ENCODE measurements at places on chromosomes 16 and 17.

GRCh38 chr16:49681217-49681883, 174.6 kb downstream of the ZNF423 start:
- no peak for DNase-seq

- DNase-seq: peak; percentile 74
Observed at GRCh38 chr17:73043686-73044581, 48.6 kb downstream of the SLC39A11 start.

GRCh38 chr17:17694169-17695081, 13.2 kb downstream of the RAI1 start:
- peak; percentile 74 for DNase-seq

DNA sequence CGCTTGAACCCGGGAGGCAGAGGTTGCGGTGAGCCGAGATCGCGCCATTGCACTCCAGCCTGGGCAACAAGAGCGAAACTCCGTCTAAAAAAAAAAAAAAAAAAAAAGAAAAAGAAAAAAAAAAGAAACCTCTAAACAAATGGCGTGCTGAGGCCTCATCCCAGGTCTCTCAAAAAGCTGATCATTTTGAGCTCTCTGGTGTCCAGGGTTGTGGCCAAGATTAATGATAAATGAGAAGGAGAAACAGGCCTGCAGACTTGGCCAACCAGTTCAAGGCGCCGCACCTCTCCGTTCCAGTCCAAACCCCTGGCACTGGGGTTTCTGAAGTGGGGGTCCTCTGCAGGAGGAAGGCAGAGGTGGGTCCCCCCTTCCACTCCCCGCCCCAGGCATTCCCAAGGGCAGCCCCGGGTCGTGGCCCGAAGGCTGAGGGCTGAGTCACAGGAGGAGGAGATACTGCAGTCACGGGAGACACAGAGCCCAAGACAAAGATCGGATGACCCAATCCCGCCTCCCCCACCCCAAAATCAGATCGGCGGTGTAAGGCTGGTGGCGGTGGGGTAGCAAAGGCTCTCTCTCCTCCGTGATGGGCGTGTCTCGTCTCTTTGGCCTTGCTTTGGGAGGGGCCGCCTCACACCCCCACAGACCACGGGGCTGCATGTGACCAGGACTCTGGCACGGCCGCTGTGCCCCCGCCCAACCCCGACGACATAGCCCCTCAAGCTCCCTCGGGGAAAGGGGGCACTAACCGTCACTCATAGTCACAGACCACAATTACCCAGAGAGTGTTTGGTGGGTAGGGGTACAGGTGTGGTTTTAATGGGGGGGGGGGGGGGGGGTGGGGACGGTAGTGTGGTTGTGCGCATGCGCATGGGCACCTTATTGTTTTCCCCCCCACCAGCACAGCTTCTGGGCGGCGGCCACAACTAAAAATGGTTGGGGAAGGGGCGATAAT, 1.1 kb downstream of the VAT1 start:
- peak; percentile 46 for DNase-seq

DNA sequence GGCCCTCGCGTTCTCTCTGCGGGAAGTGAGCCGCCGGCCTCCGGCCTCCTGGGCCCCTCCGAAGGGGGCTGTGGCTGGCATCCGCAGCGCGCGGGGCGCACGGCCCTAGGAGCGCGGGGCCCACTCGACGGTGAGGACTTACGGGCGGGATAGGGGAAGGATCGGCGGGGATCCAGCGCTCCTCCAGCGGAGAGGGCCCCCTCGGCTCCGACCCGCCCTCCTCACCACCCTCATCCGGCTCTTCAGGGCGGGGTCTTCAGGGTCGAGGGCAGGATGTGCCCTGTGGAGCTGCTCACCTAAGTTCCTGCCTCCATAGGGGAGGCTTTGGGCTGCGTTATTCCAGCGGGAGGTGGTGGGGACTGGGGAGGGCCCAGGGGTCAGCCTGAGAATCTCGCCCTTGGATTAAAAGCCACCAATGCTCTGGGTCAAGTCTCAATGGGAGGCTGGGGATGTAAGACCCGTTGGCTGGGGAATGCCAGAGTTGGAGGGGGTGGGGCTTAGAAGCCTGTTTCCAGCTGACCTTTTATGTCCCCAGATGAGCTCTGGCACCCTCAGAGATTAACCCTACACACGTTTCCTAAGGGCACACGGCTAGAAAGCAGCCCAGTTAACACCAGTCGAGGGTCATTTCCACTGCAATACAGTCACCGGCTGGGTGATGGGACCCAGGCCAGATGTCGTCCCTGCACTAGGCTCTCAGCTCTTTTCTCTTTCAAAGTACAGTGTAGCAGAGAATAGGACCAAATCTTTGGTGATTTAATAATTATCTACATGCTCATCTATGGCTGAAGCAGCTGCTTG, 13.4 kb downstream of the TBX2 start:
- DNase-seq: peak; percentile 41

GRCh38 chr16:25126820-25127232, 15.3 kb downstream of the LCMT1 start:
- no peak for DNase-seq

- DNase-seq: peak; percentile 58
Observed at GRCh38 chr16:77584205-77584859, 138.0 kb upstream of the NUDT7 start.

GRCh38 chr16:77467821-77468335, 33.0 kb upstream of the ADAMTS18 start:
- no peak for DNase-seq

- no peak for DNase-seq
Observed at GRCh38 chr17:36749493-36749892, 148.1 kb downstream of the MRM1 start.

- peak; percentile 48 for DNase-seq
Observed at GRCh38 chr16:57694725-57695679, at the start of gene DRC7. TSS of gene DRC7 (plus strand) at chr16:57694806. CDS start at chr16:57697950, 3,144 bp downstream.

- no peak for DNase-seq
Observed at GRCh38 chr17:64254755-64255154, 8.3 kb downstream of the TEX2 start.

DNA sequence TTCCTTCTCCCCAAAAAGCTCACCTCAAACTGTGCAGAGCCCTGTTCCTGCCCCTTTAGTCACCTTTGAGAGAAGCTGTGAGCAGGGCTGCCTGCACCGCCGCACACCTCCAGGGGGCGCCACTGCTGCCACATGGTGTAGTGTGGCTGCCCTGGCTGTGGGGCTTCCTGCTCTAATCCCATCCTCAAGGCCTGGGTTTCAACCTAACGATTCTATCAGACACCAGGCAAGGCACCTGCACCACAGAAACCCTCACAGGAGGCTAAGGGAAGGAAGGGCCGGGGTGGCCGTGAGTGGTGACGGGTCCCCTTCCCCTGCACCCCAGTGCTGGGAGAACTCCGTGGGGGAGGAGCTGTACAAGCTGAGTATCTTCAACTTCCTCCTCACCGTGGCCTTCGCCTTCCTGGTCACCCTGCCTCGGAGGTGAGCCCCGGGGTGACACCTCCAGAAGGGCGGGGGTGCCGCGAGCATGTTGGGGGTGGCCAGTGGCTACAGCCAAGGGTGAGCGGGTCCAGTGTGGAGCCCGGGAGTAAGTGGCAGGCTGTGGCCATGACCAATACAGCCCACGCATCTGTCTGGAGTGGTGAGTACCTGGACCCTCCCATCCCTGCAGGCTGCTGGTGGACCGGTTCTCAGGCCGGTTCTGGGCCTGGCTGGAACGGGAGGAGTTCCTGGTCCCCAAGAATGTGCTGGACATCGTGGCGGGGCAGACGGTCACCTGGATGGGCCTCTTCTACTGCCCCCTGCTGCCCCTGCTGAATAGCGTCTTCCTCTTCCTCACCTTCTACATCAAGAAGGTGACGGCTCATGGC, 7.0 kb downstream of the TMC8 start:
- DNase-seq: no peak

- DNase-seq: no peak
Observed at GRCh38 chr17:50136096-50136687, 6.2 kb upstream of the SAMD14 start.

- DNase-seq: no peak
Observed at GRCh38 chr16:67182288-67182687, 1.5 kb downstream of the MATCAP1 start.

DNA sequence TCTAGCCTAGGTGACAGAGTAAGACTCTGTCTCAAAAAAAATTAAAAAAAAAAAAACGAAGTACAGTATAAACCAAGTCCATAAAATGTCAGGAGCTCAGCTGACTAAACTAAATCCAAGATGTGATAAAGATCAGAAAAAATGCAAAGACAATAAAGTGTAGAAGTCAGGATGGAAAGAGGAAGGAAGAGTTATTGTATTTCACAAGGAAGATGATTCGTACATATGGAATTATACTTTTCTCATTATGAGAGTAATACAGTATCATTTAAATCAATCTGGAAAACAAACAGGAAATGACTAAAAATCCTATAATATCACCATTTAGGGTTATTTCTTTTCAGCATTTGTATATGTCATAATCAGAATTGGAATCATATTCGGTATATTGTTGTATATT, 11.4 kb upstream of the APOH start:
- DNase-seq: no peak

DNA sequence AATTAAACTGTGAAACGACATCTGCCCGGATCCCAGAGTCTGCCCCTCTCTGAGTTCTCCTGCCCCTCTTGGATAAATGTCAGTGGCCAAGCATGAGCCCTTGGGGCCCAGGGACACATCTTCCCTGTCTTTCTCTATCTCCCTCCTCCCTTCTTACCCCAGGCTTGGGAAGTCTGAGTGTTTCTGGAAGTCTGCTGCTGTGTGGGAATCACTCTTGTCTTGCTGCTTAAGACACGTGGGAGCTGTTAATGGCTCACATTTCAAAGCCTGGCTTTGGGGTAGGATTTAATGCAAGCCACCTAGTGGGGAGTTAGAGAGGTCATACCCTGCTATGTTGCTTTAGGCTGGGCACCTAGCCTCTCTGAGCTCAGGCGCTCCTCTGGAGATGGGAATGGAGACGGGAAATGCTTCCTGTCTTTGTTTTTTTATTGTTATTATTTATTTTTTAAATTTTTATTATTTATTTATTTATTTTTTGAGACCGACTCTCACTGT, 218.5 kb upstream of the CIBAR2 start:
- DNase-seq: no peak

DNA sequence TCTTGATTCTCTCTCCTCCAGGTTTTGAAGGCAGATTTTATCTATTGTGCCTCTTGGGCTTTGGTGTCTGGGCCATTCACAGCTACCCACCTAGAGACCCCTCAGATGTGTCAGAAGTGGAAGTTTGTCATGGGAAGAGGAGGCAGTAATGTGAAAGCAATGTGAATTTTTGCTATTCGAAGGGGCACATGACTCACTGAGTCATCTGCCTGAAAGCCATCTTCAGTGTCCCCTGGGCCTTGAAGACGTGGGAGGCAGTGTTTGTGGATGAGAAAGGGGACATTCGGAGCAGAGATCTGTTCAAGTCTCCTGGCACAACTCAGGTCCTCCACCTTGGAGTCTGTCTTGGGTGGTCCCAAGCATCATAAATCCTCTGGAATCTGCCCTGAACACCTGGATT, 530.2 kb downstream of the NPIPA7 start:
- DNase-seq: no peak

- DNase-seq: peak; percentile 95
Observed at GRCh38 chr17:80942423-80943345, 49.0 kb upstream of the CHMP6 start.

DNA sequence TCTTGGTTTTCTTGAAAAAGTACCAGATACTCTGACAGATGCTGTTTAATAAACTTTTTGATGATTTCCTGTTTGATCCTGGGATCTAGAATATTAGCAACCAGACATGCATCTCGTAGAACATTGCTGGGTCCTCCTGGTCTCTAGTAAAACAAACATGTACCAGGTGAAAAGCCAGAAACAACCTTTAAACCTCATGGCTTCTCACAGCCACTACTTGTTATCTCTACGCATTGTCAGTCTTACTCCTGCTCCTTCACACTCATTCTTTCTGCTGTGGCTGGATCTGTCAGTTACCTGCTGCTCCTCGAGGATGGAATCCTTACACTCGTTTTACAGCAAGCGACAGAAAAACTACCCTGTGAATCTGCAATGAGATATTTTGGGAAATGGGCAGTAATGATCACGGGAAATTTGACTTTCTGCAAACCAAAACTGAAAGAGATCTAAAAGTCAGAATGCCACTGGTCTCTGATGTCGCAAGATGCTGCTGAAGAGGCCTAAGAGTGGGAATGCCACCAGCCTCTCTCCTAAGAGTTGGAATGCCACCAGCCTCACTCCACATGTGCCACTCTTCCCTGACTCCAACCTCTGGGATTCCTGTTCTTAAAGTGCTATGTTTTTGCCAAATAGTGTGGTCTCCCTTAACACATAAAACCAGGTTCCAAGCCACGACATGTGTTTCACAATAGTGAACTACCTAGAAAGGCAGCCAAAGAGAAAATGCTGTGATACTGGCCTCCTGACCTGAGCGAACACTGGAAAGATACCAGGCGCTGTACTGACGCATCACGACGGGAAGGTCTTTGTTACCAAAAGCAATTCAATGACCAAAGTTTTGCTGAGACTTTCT, 86.3 kb downstream of the VPS53 start:
- DNase-seq: no peak

- DNase-seq: no peak
Observed at GRCh38 chr16:89924297-89924924, 1.3 kb downstream of the TUBB3 start.
